CD4-positive, alpha-beta T cell treated with Interleukin-1 beta for 1 hour (primary cell): ENCODE measurements at places on chromosomes 4 and X.

- no peak for DNase-seq
Measured at GRCh38 chrX:14030174-14030530, 460 bp upstream of the GEMIN8 start.

GRCh38 chr4:78517050-78517652 lies 34.4 kb upstream of the ANXA3 start:
- DNase-seq, result no peak

GRCh38 chrX:47129899-47130358 lies 14.6 kb downstream of the NDUFB11 start:
- no peak for DNase-seq

DNA sequence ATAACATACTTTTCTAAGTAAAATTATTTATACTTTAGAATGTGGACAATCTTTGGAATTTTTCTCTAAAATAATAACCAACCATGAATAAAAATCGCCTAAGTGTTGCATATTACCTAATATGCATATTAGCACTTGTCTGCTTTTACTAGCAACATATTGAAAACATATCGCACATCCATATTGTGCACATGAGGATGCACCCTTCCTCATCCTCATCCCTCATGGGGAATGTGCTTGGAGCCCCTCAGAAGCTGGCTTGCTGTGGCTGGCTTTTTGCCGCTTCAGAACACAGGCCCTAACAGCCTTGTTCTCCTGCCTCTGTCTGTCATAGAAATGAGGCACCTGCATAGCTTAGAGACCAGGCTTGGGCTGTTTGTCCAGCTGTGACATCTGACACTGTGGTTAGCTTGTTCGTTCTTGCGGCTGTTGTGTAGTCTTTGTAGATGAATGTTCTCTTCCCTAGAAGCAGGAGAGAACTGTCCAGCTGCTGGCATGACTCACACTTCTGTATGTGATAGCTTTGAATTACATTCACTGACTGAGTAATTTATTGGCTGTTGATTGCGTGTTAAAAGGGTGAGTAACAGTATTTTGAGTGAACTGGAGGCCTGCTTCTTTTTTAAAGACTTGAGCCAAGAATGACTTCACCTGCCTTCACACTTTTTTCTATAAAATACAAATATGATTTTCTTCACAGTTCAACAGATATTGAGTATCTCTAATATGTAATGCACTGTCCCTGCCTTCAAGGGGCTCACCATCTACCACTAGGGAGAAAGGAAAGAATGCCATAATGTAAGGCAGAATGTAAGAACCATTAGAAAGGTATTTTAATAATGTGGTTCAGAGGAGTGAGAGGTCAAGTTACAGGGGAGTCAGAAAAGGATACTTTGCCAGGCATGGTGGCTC lies 81.9 kb downstream of the HMGB2 start:
- peak; percentile 8 for DNase-seq

DNA sequence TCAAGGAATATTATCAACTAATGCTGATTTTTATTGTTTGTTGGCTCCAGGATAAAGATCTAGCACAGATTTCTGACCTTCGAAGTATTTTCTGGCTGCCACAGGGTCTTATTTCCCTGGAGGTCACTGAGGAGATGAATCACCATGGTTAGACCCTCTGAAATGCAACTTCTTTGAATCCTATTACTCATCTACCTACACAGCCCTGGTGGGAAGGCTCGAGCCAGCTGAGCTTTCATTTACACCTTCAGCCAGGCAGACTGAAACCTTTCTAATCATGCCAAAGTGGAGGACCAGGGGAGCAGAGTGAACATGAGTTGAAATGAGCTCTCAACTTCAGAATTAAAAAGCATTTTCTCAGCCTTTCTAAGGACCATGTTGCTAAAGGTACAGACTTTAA lies 130.5 kb downstream of the SMIM20 start:
- DNase-seq, result no peak
